ENCODE measurements at places on chromosomes 5 and 9. TPM values are rescaled to one million over a fixed set of nuclear protein-coding genes. Genes with fewer than 3 reads are reported as not detected.

C5orf58 gene
- total RNA-seq, result not detected

DOCK2 gene
- 3.5 TPM for total RNA-seq

GRCh38 chr5:16735101-16736060 lies 118.6 kb upstream of the RETREG1 start:
- no peak overlapping the region for H3K4me3 ChIP-seq
- H3K27me3 ChIP-seq, result no peaks in the 10 kb centered on the region
- peaks cover 27% of the 10 kb centered on the region for H3K36me3 ChIP-seq

PCDHA12 gene
- not detected for total RNA-seq

DNA sequence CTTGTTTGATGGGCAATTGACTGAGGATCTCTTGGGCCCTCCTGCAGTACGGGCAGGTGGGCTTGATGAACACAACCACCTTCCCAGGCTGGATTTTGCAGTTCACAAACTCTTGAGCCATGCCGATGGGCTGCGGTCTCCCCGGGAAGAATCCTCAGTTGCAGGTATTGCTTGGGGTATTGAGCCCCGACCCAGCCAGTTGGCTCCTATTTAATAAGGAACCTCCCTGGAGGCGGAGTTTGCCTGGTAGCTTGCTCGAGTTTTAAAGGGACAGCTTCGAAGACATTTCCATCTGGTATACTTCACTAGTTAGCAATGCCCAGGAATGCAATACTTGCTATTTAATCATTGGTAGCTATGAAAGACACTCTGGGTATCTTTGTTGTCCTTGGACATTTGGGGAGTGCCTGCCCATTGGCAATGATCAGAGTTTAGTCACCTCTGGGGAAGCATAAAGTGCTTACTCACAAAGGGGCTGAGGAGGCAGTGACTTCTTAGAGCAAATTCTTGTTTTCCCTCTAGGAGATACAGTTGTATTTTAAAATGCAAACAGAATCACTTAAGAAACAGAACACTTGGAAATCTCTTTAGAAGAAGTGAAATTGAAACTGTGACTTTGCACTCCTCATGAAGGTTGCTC lies at the start of gene GLRX:
Gene GLRX (minus strand): TSS at position 185 of the 640 bp plus-strand sequence. CDS start 64 bp downstream, at position 121.
- peaks cover 38% of the 10 kb centered on the region for H3K4me1 ChIP-seq
- H3K27me3 ChIP-seq, result no peaks in the 10 kb centered on the region
- peak within 1 kb of the TSS; percentile 71 for H3K27ac ChIP-seq
- DNase-seq, result peak; percentile 66
- H3K36me3 ChIP-seq, result 0 out of 2 replicates have a peak, but pooled peaks cover 6% of the 10 kb centered on the region
- H3K4me3 ChIP-seq, result peak within 1 kb of the TSS; percentile 51

BSPRY gene
- total RNA-seq, result not detected

DNA sequence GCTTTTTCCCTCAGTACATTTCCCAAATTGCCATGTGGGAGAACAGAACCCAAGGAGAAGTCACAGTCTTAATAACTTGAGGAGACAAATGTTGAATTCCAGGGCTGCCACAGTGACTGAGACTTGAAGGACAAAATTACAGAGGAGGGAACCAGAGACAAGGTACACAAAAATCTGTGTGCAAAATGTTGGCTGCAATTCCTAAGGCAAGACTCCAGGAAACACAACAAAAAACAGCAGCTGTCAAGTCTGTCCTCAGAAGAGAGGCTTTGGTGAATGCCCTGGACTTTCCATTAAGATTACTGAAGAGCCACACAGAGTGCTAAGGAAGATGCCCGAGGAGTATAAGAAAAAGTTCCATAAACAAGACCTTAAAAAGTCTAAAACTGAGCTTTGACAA lies 21.1 kb downstream of the AP3B1 start:
- H3K4me3 ChIP-seq, result no peak overlapping the region
- DNase-seq, result no peak
- H3K27ac ChIP-seq, result no peak overlapping the region
- H3K36me3 ChIP-seq, result no peaks in the 10 kb centered on the region

GRCh38 chr5:89842531-89842930 lies 567.0 kb downstream of the CETN3 start:
- no peaks in the 10 kb centered on the region for H3K36me3 ChIP-seq
- no peak for DNase-seq
- no peak overlapping the region for H3K27ac ChIP-seq

DNA sequence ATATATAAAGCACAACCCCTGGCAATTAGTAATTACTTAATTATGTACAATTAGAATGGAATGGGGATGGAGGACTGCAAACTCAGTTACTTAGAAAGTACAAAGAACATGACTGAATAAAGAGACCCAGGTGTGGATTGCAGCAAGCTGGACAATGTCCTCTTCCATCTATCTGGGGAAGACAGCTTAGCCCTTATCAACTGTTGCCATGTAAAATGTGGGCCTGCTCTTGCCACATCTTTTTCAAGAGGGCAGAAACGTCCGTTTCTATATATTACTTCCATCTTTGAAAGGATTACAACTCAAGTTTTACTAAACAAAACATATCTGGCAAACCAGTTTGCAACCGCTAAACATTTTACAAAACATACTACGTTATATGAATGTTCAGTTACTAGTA lies 26.2 kb downstream of the GOLPH3 start:
- H3K27ac ChIP-seq, result no peak overlapping the region
- no peak for DNase-seq
- H3K36me3 ChIP-seq, result no peaks in the 10 kb centered on the region
- no peaks in the 10 kb centered on the region for H3K4me1 ChIP-seq

- no peaks in the 10 kb centered on the region for H3K4me1 ChIP-seq
- H3K4me3 ChIP-seq, result no peak overlapping the region
- H3K27me3 ChIP-seq, result no peaks in the 10 kb centered on the region
- H3K27ac ChIP-seq, result no peak overlapping the region
- peaks cover 14% of the 10 kb centered on the region for H3K36me3 ChIP-seq
These were observed 101.2 kb downstream of the PARP8 start for GRCh38 chr5:50767588-50767987.

GRCh38 chr5:16934123-16934522 lies 2.0 kb downstream of the MYO10 start:
- H3K4me1 ChIP-seq, result peaks cover 42% of the 10 kb centered on the region
- H3K4me3 ChIP-seq, result peak overlapping the region; percentile 97
- no peak overlapping the region for H3K27ac ChIP-seq
- H3K36me3 ChIP-seq, result peaks cover 24% of the 10 kb centered on the region
- peaks cover 3% of the 10 kb centered on the region for H3K27me3 ChIP-seq

DNA sequence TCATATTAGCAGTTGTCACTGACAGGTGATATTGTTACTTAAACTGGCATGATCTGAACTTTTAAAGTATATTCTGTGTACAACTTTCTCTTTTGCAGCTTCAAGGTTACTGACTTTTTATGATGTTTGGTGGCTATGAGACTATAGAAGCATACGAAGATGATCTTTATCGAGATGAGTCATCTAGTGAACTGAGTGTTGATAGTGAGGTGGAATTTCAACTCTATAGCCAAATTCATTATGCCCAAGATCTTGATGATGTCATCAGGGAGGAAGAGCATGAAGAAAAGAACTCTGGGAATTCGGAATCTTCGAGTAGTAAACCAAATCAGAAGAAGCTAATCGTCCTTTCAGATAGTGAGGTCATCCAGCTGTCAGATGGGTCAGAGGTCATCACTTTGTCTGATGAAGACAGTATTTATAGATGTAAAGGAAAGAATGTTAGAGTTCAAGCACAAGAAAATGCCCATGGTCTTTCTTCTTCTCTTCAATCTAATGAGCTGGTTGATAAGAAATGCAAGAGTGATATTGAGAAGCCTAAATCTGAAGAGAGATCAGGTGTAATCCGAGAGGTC lies 5.9 kb downstream of the ZCCHC7 start:
- H3K27me3 ChIP-seq, result no peaks in the 10 kb centered on the region
- no peak for DNase-seq
- peaks cover 20% of the 10 kb centered on the region for H3K36me3 ChIP-seq
- H3K4me1 ChIP-seq, result no peaks in the 10 kb centered on the region

SLC22A4 gene
- total RNA-seq, result 4.4 TPM

GRCh38 chr9:127318651-127319167 lies 54.1 kb downstream of the GARNL3 start:
- peaks cover 29% of the 10 kb centered on the region for H3K4me1 ChIP-seq
- no peaks in the 10 kb centered on the region for H3K27me3 ChIP-seq
- peak; percentile 15 for DNase-seq
- H3K27ac ChIP-seq, result no peak overlapping the region
- H3K4me3 ChIP-seq, result no peak overlapping the region

AK8 gene
- 0.13 TPM for total RNA-seq

PCDH1 gene
- total RNA-seq, result not detected

DNA sequence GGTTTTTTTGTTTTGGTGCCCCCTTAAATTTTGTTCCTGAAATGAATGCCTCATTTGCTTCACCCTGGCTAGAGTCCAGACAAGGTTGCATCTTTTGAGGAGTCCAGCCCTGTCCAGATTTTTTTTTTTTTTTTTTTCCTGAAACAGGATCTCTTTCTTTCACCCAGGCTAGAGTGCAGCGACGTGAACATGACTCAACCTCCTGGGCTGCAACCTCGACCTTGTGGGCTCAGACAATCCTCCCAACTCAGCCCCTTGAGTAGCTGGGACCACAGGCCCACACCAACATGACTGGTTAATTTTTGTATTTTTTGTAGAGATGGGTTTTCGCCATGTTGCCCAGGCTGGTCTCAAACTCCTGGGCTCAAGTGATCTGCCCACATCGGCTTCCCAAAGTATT lies 469.0 kb upstream of the BRINP1 start:
- H3K4me1 ChIP-seq, result no peaks in the 10 kb centered on the region
- H3K27me3 ChIP-seq, result no peaks in the 10 kb centered on the region
- no peak overlapping the region for H3K4me3 ChIP-seq
- DNase-seq, result no peak
- no peaks in the 10 kb centered on the region for H3K36me3 ChIP-seq

Data from SJSA1 (cell line).